Astrocyte of the hippocampus (primary cell): ENCODE measurements at places on chromosomes 1 and 21.

GRCh38 chr1:228206582-228207351 lies 1.1 kb upstream of the OBSCN start:
- no peak for DNase-seq

- DNase-seq = peak; percentile 80
These were observed 572 bp upstream of the SRSF10 start for GRCh38 chr1:23980728-23981070.

- no peak for DNase-seq
These were observed 354.6 kb downstream of the MATN1 start for GRCh38 chr1:30368651-30369240.

- peak; percentile 40 for DNase-seq
These were observed 670 bp downstream of the CLSTN1 start for GRCh38 chr1:9822897-9823692.

- DNase-seq = peak; percentile 51
These were observed 12.4 kb downstream of the COL18A1 start for GRCh38 chr21:45417256-45417950.

- DNase-seq = no peak
These were observed 61.1 kb upstream of the TINAGL1 start for GRCh38 chr1:31515056-31515775.

DNA sequence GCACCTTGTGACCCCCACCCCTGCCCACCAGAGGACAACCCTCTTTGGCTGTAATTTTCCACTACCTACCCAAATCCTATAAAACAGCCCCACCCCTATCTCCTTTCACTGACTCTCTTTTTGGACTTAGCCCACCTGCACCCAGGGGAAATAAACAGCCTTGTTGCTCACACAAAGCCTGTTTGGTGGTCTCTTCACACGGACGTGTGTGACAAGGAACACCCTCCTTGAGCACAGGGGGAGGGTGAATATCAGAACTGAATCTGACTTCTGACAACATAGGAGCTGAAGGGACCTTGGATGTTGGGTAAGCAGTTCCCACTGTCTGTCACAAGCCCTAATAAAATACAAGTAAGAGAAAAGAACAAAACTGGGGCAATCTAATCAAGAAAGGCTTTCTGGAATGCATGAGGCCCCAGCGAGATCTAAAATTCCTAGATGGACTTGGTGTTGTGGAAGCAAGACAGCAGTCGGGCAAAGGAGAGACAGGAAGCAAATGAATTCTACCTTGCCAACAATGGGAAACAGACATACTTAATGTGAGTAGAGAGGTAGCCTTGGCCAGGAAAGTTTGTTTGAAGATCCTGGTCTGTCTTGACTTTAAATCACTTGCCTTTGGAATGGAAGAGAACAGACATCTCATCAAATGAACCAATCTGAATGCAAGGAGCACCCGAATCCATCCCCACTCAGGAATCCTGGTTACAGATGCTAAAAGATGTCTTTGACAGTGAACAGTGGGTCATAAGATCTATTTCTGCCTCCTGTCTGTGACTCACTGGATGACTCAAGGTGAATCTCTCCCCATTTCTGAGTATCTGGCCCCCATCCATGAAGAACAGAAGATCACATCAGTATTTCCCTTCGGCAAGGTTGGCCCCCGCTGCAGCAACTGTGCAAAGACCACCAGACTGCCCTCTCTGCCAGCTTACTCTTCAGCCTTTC lies 53.3 kb downstream of the OLFML3 start:
- DNase-seq = peak; percentile 33

DNA sequence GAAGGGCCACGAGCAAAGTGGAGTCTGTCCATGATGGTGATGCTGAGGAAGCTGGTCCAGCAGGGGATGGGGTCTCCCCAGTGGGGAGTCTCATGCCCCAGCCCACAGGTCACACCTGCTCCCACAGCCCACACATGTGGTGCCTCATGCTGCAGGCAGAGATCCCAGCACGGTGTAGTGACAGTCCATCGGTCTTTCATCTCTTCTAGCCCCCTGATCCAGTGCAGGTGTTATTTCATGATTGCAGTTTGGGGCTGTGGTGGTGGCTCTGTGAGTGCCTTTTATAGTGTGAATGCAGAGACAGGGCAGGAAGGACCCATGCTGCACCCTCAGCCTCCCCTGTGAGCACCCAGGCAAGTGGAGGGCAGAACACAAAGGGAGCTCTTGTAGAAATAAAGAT lies 45.0 kb downstream of the UBASH3A start:
- no peak for DNase-seq

DNA sequence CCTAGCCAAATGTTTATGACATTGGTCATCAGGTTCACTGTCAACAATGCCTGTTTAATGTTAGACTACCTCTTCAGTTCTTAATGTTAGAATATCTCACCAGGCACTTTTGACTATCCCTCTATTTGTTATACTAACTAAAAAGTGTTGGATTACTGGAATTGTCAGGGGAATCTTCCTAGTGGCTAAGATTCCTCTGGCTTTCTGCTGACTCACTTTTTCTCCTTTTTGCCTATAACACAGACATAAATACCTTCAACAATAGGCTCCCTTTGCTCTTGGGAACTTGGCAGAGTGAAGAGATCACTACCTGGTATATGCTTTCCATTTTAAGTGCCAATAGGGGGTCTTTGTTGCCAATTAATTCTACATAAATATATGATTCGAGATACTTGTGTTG lies 68.5 kb downstream of the TMEM200B start:
- DNase-seq = peak; percentile 26

DNA sequence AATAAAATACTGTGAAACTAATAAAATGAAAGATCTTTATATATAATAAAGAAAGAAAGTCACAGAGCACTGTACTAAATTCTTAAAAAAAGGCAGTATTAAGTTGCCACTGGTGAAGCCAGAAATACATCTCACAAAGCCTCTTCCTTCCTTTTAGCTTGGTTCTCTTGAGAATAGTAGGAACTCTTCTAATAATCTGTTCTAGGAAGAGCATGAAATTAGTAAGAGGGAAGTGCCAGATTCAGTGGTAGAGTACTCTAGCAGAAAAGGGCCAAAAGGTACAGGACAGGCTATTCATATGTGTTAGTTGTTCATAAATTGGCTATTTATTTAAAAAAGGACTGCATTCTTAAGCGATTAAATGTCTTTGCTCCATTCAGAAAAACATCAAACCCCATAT lies 33.7 kb downstream of the CTTNBP2NL start:
- no peak for DNase-seq

- peak; percentile 25 for DNase-seq
These were observed 6.3 kb downstream of the ASPM start for GRCh38 chr1:197140121-197140520.

- DNase-seq = peak; percentile 76
These were observed 28.9 kb downstream of the VANGL1 start for GRCh38 chr1:115670476-115671175.

DNA sequence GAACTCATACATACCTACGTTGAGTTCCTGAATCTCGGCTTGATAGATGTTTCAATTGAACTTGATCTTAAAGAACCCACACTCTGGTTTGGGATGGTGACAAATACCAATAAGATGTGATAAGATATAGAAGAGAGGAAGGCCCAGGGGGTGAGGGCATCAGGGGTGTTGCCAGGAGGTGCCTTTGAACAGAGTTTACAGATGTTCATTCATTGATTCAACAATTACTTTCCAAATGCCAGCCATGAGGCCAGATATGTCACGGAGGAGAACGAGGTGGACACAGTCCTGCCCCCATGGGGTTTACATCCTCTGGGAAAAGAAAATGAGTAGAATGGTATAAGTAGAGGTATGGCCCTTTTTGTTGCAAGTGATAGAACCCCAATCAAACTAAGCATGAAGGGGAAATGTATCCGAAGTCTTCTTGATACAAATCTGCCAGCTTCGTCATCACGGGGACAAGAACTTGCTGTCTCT lies 659 bp downstream of the LRRC71 start:
- DNase-seq = no peak

- DNase-seq = no peak
These were observed 99.6 kb upstream of the DMRTA2 start for GRCh38 chr1:50522691-50523342.

- DNase-seq = peak; percentile 26
These were observed 1.2 kb downstream of the EFNA1 start for GRCh38 chr1:155128755-155129473.

DNA sequence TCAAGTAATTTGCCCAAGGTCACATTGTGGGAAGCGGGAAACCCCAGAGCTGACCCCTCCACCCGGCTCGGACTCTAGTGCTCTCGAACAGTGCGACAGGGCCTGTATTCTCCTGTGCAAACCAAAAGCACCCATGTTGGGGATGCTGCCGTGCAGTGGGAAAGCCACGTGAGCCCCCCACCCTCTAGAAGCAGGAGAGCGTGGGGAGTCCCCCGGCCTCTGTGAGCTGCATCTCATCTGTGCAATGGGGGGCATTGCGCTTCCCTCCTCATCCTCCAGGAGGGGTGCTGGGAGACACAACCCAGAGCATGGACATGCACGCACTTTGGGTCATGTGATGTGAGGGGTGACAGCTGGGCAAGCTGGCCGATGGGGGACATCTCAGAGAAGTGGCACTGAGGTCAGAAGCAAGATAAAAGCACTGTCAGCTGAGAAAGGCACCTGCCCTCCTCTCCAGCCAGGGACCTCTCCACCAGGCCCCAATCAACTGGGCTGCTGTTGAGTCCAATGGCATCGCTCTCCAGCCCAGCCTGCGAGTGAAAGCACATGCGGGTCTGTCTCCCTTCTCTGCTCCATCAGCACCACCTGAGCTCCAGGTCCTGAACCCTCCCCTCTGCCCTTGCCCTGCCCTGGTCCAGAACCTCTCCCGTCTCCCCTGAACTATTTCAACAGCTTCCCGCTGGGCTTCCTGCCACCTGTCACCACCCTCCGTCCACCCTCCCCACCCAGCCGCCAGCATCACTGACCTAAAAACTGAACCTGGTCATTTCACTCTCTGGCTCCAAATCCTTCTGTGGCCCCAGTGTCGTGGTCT lies 76.4 kb upstream of the IFFO2 start:
- DNase-seq = no peak

- DNase-seq = peak; percentile 42
These were observed 110.1 kb upstream of the ATP1A1 start for GRCh38 chr1:116262995-116263385.

GRCh38 chr1:1669468-1670440 lies 10.9 kb upstream of the CDK11B start:
- DNase-seq = no peak

DNA sequence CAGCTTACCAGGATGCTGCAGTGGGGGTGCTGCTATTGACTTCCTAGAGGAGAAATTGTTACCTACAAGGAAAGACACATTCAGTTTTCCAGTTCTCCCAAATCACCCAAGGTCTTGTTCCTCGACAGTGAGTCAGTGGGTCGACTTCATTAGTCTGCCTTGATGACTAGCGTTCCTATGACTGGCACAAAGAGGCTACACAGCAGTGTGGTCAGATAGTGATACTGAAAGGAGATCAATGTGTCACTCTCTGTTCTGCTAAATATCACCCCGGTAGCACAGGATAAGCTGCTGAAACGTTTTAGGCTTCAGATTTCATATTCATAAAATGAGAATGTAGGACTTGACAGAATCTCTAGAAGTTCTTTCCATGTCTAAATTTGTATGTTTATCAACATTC lies 357.4 kb downstream of the LMX1A start:
- no peak for DNase-seq

DNA sequence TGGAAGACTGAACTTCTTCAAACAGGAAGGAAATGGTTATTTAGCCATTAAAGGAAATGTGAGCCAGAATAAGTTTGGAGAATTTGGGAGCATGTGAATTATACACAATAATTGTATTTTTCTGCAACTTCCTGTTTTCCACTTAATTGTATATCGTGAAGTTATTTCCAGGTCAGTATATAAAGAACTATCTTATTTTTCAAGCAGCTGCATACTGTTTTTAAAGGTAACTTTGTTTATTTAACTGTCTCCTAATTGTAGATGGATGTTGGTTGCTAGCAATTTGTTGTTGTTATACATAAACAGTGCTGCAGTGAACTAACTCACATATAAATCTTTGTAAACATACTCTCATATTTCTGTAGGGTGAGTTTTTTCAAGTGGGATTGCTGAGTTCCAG lies 180.3 kb downstream of the HLX start:
- no peak for DNase-seq

GRCh38 chr1:5779608-5780323 lies 212.5 kb downstream of the NPHP4 start:
- no peak for DNase-seq

DNA sequence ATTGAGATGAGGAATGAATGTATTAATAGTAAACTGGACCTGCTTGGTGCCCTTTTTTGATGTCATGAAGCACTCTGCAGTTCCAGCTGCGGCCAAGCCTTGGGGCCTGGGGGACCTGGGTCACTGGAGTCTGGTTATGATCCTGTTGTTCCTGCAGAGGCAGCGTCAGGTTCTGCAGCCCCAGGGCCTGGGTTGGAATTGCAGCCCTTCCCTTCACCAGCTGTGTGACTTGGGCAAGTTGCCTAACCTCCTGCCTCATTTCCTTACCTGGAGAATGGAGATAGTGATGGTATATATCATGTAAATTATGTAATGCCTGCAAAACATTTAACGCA lies 9.1 kb upstream of the ATP5PO start:
- DNase-seq = no peak

DNA sequence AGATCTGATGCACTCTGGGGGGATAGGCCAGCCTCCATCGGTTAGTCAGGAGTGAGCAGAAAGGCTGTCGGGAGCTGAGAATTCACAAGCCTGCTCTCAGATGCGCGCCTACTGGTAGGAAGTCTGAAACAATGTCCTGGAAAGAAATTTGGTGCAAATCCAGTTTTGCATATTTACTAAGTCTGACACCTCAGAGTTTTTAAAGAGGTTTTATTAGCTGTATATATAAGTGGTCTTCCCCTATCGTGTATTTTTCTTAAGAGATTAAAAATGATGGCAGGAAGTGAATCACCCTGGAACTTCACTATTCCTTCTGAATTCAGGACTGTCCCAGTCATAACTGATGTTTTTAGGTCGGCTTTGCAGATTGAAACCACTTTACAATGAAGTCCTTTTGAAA lies 99.8 kb upstream of the C1orf105 start:
- DNase-seq = peak; percentile 21

DNA sequence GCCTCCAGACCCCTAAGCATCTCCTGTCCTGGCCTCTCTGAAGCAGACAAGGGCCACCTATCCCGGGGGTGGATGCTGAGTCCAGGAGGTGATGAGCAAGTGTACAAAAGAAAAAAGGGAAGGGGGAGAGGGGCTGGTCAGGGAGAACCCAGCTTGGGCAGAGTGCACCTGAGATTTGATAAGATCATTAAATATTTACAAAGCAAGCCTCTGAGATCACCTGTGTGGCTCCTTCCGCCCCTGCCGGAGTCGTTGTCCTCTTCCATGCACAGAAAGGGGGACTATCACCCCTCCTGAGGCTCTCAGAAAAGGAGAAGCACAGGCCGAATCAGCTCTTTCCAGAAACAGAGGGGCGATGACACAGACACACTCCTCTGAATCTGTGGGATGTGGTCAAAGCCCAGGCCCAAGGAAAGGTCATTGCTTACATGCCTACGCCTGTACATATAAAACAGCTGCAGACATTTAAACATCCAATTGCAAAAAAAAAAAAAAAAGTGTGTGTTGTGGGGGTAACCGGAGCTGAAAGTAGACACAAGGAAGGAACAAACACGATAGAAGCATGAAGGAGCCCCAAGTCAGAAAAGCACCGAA lies 30.9 kb downstream of the PRSS38 start:
- no peak for DNase-seq

- DNase-seq = no peak
These were observed 44.9 kb upstream of the LIN9 start for GRCh38 chr1:226353698-226354525.
